Activated naive CD4-positive, alpha-beta T cell (primary cell): ENCODE measurements at places on chromosomes 16 and 17.

- no peak for DNase-seq
Measured at GRCh38 chr17:16448490-16448889, 33.1 kb downstream of the TRPV2 start.

- DNase-seq = no peak
Measured at GRCh38 chr17:62627904-62628633, 599 bp downstream of the MRC2 start.

GRCh38 chr17:45060797-45061605, at the start of gene NMT1:
NMT1 (plus strand) TSS chr17:45061317; CDS start chr17:45061330, 13 bp downstream.
- DNase-seq = peak; percentile 81

DNA sequence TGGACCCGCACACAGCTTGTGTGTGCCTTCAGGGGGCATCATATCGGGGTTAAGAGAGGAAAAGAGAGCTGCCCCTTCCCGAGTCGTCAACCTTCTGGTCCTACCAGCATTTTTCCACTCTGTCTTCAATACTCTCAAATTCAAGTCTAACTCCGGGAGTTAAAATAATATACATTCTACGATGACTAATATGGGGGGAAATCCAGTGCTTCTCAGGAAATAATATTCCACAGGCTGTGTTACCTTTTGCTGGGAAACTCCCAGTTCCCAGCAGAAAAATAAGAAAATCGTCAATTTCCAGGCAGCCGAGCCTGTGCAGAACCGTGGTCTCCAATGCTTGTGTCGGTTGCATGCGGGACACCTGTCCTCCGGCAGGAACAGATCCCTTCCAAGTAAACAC, 105.0 kb upstream of the FOXF1 start:
- DNase-seq = no peak

GRCh38 chr17:68290268-68290954, 516 bp downstream of the SLC16A6 start:
- peak; percentile 39 for DNase-seq

DNA sequence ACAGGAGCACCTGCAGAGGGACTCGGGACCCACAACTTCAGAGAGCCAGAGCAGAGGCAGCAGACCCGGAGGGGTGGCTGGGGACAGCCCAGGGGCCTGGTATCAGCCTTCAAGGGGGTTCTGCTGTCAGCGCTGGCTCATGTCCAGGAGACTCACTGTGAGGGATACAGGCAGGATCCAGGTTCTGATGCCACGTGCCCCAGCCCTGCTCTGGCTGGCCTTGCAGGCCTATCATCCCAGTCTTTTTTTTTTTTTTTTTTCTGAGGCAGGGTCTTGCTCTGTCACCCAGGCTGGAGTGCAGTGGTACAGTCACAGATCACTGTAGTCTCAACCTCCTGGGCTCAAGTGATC, 9.0 kb upstream of the MTSS2 start:
- no peak for DNase-seq

DNA sequence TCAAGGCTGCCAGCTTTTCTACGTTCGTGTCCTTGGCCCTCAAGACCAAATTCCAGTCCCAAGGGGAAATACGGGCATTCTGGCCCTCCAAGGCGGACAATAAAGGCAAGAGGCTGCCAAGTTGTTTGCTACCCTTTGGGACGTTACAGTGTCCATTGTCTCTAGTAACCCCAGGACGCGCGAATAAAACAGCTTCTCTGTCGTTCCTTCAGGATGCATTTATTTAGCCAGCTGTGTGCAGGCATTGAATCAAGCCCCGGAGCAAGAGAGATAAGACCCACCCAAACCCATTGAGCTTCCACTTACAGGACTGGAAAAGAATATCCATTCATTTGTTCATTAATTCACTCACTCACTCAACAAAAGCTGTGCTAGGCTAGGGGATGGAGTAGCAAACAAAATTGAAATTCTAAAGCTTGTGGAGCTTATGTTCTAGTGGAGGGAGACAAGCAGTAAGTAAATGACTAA, 656 bp downstream of the MRPL58 start:
- DNase-seq = no peak

GRCh38 chr16:57734308-57734924, 1.2 kb upstream of the KATNB1 start:
- no peak for DNase-seq

GRCh38 chr17:66443166-66443565, 140.8 kb downstream of the PRKCA start:
- no peak for DNase-seq

DNA sequence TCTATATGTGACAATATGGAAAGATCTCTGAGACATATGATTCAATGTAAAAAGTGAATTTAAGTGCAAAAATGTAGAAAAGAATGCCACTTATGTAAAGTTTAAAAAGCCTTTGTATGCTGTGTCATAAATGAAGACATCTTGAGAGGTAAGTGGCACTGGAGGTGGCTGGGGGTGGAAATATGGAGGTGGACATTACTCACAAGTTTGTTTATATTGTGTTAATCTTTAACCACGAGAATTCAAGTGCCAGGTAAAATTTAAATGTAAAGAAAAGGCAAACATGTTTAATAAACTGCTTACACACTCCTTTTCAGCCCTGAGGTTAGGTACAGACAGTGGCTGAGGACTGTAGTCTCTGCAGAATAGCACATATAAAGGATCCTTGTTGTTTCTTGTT, 235.1 kb downstream of the ABCC12 start:
- DNase-seq = no peak

GRCh38 chr16:30927789-30928378, 4.5 kb downstream of the FBXL19 start:
- DNase-seq = no peak

- no peak for DNase-seq
Measured at GRCh38 chr17:59643159-59644140, 23.8 kb downstream of the CLTC start.

DNA sequence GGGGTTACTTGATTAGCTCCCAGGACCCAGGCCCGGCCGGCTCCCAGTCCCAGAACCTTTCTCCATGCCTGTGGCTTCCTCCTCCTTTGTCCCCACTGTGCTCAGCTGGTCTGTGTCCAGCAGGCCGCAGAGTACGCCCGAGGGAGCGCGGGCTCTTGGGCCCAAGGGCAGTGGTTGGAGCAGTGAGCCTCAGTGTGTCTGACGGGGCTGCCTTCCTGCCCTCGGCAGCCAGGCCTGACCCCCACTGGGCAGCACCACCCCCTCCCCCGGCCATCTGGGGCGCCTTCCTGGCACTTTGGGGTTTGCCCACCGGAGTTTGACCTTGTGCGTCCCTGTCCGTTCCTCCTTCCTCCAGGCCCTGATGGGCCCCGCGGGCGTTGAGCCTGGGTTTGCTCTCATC, 62.4 kb upstream of the PVALEF start:
- DNase-seq = no peak

DNA sequence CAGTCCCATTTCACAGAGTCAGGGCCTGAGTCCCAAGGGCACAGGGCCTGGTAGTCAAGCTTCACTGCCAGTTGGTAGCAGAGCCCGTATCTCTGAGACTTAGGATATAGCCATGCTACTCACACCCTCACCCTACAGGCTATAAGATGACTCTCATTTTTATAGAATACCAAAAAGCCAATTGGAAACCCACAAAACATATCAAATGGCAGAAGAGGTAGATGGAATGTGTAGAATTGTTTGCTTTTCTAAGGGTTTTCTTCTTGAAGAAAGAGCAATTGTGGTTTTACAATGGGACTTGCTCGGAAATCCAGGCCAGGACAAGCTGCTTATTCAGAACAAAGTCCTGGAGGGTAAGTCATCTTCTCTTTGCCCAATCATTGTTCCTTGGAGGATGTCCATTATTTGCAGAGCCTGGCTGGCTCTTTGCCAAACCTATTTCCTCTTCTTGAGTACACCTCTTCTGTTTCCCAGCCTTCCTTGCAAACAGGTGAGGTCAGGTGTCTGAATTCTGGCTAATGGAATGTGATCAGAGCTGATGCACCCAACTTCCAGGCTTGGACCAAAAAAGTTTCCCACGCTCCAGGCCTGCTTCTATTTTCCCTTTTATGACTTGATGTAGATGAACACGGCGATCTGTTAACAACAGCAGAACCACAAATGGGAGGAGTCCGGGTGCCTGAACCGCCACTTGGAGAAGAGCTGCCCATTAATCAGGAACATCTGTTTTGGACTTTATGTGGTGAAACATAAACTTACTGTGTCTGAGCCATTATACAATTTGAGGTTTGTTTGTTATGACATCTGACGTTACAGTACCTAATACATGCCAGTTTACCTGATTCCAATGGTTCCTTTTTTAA, 16.9 kb upstream of the CCL22 start:
- no peak for DNase-seq

DNA sequence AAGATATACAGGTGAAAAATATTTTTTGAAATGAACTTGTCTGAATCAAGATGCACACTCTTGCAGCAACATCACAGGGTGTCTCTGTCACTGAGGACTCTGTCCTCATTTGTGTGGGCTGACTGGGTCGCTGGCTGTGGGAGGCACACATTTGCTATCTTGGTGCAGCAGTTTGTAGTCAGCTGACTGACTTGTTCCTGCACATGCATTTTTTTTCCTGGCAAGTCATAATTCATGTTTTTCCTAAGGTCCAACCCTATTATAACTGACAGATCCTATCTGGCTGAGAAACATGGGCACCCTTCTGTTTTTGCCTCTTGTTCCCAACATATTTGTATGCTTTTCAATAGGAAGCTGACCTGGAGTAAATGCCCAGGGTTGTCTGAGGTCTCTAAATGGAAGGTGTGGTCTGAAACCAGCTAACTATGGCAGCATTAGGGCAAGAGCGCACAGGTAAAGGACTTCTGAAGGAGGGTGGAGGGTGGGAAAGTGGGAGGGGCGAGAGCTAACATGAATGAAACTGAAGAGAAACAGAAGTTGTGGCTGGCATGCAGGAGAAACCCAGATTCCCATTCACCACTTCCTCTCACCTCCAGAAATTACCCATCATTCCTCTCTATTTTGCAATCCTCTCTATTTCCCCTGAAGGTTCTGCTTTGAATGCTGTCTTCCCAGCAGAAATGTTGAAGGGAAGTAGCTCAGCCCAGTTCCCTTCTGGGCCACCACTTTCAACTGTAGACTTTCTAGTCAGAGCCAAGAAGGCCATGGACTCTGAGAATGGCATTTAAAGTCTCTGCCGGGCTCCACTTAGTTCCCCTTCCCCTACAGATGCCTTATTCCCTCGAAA, 166.1 kb downstream of the PRKCA start:
- no peak for DNase-seq

DNA sequence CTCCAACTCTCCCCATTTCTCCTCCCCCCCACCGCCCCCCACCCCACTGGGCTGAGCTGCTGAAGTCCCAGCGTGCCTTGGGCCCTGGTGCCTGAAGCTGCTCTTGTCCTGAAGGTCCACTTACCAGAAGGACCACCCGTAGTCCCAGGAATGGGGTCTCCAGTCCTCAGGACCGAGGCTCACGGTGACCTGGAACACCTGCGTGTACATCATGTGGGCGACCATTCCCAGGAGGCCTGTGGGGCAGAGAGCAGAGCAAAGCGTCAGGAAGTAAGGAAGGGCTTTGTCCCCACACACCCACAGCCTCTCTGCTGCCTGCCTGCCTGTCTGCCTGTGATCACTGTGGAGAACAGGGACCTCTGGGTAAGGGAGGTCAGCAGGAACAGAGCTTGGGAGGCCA, 218.7 kb downstream of the GSG1L start:
- DNase-seq = no peak

DNA sequence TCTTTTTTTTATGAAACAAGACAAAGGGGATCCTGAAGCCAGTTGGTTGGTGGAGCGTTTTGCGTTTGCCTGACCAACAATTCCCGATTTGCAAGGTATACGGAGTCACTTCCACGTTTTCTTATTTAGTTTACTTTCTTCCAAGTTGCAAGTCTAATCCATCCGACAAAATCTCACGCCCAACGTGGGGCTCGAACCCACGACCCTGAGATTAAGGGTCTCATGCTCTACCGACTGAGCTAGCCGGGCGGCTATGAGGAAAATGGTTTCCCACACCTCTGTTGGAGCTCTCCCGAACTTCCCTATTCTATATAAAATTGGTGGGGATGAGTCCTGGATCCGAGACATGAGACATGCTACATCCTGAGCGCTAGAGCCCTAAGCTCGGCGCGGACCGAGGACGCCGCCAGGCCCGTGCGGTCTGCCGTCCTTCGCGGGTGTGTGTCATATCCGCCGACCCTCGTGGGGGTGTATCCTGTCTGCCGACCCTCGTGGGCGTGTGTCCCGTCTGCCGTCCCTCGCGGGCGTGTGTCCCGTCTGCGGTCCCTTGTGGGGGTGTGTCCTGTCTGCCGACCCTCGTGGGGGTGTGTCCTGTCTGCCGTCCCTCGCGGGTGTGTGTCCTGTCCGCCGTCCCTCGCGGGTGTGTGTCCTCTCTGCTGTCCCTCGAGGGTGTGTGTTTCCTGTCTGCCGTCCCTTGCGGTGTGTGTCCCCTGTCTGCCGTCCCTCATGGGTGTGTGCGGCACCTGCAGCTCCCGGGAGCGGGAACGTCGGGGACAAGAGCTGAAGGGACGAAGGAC, 22.6 kb downstream of the ZNF213 start:
- no peak for DNase-seq

DNA sequence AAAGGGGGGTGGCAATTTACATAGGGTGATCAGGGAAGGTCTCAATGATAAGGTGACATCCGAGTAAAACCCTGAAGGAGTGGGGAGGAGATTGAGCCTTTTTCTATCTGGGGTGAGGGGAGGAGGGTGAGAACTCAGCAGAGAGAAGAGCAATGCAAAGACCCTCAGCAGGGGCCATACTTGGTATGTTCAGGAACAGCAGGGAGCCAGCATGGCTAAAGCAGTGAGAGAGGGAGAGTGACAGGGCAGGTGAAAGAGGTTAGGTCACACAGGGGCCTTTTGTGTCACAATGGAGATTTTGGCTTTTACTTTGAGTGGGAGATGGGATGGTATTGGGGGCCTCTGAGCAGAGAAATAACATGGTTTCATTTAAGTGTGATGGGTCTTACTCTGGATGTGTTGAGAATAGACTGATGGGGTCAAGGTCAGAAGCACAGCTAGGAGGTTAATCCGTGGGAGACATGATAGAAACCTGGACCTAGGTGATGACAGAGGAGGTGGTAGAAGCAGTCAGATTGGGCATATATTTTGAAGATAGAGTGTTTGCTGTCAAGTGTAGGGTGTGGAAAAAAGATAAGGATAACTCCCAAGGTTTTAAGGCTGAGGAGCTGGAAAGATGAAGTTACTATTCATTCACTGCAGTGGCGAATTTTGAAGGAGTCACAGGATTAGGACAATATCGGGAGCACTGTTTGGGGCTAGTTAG, 6.2 kb downstream of the SP2 start:
- no peak for DNase-seq

DNA sequence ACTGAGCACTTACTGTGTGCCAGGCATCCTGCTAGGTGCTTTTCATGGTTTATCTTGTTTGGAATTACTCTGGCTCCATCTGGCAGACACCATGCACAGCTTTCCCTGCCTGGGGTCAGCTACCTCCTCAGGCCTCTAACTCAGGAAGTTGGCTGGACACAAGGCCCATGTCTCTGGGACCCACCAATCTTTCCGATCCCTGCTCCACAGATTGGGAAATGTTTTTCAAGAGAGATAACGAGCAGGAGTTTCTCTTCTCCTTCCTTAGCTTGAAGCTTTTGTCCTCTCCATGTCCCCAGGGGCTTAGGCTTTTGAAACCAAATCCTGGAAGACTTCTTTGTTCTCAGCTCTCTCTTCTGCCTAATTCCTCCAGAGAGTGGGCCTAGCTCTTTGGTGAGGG, 11.5 kb upstream of the ELAC2 start:
- DNase-seq = no peak

GRCh38 chr16:89052191-89052889, 41.3 kb upstream of the ACSF3 start:
- no peak for DNase-seq

GRCh38 chr16:71746442-71747046, 22.0 kb upstream of the PHLPP2 start:
- no peak for DNase-seq

- DNase-seq = no peak
Measured at GRCh38 chr17:49557312-49558024, 18.2 kb upstream of the NXPH3 start.
